ENCODE measurements at places on chromosomes 2 and 18.

DNA sequence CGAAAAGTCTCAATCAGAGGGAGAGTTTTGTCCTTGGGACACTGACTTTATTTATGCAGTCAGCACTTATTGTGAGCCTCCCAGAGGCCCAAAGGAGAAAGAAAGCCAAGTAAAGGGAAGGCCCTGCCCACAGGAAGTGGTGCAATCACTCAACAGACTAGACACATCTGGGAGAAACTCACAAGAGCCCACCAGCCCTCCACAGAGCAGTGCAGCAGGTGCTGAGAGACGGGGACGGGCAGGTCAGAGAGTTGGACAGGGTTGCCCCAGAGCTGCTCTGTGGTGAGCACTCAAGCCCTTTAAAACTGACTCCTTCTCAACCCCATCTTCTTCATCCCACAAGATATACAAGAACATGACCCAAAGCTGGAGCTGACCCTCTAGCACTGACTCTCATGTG is 96.0 kb downstream of the TFCP2L1 start:
- DNase-seq, result no peak

GRCh38 chr2:130850788-130851623 is 14.3 kb downstream of the ARHGEF4 start:
- no peak for DNase-seq

DNA sequence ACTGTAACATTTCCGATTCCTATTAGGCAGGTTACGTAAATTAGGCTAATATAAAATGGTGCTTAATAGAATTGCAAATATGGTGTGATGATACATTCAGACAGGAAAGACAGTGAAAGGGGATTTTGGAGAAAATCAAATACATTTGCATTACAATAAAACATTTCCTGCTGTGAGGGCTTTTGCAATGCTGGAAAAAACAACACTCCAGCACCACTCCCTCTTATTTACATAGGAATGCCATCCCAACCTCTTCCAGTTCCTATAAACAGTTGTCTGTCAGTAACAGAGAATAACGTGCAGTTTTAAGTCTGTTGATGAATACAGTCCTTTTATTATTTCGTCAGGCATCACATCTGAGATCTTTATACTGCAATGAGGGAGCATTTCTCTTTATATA is 298.8 kb upstream of the FANCL start:
- DNase-seq, result no peak

- DNase-seq, result no peak
Measured at GRCh38 chr2:112728378-112729175, 7.8 kb downstream of the NT5DC4 start.

- DNase-seq, result no peak
Measured at GRCh38 chr18:59516356-59517155, 157.5 kb upstream of the LMAN1 start.

DNA sequence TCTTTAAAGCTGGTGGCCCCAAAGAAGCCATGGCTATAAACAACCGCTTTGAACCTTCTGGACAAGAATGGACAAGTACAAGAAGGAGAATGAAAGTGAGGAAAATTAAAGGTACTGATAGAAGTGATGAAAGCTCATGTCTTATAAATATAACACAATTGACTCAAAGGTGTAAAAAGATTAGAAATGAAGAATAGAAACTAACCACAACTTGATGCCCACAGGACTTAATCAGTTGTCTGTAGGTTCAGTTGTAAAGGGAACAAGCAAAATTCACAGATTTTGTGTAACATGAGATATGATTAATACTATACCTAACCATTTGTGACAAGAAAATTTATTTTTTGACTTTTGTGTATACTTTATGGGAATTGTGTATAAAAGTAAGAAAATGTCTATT is 135.7 kb downstream of the NUP35 start:
- no peak for DNase-seq

DNA sequence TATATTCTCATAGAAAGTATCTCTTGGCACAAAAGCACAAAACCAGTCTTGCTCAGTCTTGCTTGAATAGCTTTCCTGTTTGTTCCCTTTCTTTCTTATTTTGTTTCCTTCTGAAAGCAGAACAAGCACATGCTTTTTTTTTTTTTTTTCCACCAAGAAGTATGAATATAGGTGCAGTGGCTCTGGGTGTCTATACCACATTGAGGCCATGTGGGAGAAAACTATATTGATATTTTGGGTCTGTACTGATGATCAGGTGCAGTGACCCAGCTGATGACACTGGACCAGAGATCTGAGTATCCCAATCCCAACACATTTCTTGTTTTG is 28.7 kb downstream of the GEMIN6 start:
- DNase-seq, result no peak

DNA sequence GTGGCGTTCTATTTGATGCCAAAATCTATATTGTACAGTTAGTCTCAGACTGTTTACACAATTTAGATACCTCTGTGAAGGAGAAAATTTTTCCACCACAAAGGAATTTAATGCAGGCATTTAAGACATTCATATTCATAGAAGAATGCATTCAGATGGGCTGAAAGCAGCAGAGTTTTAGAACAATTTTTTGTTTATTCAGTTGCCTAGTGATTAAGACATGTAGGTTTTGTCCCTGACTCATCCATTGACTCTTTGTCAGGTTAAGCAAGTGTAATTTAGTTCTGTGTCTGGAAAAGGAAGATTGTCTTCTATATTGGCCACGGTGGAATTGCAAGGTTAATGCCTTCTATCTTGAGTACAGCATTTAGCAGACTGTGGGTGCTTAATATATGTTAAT is 515.0 kb downstream of the PARD3B start:
- no peak for DNase-seq

GRCh38 chr18:23131693-23132319 is 3.5 kb upstream of the CABLES1 start:
- peak; percentile 44 for DNase-seq

GRCh38 chr2:176581557-176582165 is 312.4 kb downstream of the MTX2 start:
- DNase-seq, result no peak

- no peak for DNase-seq
Measured at GRCh38 chr2:219605607-219605954, 7.9 kb downstream of the STK11IP start.

GRCh38 chr2:88754585-88755320 is 63.3 kb downstream of the RPIA start:
- DNase-seq, result no peak

DNA sequence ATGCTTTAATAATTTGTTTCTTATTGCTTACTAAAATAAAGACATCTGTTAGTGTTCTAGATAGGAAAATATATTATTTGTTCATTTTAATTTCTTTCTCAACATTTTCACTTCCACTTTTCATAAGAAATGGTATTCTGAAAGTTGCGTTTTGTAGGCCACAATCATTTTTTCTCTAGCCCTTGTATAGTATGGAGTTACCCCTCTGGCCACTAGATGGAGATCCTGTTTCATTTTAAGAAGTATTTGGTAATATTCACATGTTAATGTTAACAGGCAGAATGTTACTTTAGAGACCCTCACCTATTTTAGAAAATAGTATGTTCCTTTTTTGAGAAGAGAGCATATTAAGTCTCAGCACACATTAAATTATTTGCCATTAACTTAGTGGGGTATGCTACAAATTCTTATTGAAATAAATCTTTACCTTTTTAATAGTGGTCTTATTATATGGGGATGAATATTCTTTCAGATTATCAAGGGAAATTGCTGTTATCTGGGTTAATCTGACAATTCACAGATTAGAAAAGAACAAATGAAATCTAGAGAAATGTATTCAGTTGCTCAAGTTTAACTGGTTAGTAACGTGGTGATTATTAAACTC is 73.9 kb upstream of the TTC27 start:
- no peak for DNase-seq

DNA sequence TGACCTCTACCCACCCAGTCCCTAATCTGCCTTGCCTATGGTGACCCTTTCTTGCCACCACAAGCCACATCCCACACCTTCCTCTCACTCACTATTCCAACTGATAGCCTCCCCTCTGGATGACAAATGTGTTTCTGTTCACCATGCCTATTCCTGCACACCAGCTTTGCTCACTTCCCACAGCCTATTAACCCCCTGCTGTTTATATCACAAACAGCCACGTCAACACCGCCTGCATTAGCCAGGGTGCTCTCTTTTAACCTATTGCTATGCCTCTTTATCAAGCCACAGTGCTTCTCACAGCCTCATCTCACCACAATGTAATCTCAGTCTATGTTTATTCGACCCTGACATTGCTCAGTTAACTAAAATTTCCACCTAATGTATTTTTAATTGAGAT is 271.8 kb downstream of the SUCLG1 start:
- no peak for DNase-seq

DNA sequence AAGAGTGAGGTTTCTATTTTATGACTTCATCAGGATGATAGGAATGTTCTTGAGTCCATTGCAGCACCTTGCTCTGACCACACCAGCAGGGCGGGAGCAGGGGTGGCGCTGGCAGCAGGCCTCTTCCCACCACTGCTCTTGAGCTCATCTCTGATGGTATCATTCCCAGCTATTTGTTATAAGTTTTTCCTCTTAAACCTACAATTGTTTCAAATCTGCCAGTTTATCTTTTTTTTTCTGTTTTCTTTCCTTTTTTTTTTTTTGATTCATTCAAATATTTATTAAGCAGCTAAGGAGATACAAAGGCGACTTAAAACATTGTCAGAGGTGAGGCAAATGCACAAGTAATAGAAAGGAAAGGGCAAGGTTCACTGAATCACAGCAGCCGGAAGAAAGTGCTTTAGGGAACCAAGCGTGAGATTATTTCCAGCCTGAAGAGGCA is 28.7 kb downstream of the NIFK start:
- no peak for DNase-seq

- no peak for DNase-seq
Measured at GRCh38 chr2:27485496-27485895, 4.0 kb downstream of the IFT172 start.

GRCh38 chr2:105439141-105439540 is 40.3 kb upstream of the FHL2 start:
- DNase-seq, result no peak

DNA sequence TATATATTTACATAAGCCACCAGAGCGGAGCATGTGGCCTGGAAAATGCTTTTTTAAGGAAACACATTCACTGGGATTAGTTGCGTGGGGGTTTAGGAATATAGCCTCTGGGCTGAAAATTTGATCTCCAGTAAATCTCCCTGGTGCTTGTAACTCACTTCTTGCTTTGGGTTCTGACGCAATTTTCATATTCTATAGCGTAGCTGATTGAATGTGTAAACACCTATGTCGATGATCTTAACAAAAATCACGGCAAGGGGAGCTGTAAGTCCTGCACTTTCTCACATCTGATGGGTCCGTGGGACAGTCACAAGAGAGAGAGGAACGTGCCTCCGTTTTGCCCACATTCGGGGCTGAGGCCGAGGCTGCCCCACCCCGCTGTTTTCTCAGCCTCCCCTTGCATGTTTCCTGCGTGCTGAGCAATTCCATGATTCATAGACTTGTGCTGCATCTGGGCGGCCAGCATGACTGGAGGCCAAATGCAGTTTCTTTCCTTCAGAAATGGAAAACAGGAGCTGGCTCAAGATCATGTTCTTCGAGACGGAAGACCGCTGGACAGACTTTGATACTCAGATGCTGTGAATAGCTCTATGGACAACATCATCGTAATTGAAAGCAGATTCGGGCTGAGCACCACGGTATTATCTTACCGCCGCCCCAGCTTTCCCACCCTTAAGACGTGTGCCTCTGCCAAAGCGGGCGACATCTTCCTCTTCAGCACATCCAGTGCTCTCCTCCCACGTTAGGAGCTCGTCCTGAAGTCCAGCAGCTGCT is 109.2 kb downstream of the TMEM18 start:
- DNase-seq, result no peak

GRCh38 chr18:8361941-8362471 is 247.2 kb upstream of the RAB12 start:
- DNase-seq, result no peak

DNA sequence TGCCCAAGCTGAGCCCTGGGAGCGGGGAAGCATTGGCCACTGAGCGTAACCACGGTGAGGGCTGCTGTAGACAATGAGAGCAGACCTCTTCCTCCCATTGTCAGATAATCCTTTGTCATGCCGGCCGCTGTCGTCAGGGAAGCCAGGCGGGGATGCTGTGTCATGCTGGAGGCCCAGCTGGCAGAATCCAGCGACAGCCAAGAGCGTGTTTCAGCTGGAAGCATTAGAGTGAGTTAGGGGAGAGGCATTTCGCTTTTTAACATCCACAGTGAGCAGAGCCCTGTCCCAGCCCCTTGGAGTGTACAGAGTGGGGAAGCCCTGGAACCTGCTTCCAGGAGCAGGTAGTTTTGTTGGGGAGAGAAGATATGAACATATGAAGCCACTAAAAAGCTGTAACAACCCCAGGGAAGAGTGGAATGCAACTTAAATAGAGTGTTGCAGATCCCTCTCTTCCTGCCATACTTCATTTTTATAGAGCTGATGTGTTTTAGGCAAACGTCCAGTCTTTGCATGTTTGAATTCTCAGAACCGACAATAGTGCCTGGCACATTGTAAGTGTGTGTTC is 7.0 kb downstream of the CTIF start:
- DNase-seq, result no peak

DNA sequence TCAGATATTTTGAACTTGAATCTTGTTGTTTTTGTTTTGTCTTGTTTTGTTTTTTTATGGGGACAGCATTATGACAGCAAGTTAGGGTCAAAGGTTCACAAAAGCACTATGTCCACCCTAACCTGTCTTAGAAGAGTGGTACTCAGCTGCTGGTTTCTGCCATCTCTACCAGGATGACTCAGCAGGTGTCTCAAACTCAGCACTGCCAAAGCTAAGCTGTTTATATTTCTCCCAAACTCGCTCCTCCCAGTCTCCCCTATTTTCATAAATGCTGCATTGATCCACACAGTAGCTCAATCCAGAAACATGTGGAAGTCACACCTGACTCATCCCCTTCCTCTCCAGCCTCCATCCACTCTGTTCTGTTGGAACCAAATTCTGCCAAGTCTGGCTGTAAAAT is 134.9 kb downstream of the ZBTB7C start:
- no peak for DNase-seq

- no peak for DNase-seq
Measured at GRCh38 chr2:31097962-31098613, 40.2 kb downstream of the GALNT14 start.

GRCh38 chr18:10841203-10841602 is 308.2 kb downstream of the PIEZO2 start:
- no peak for DNase-seq

GRCh38 chr2:120797421-120798221 is 62.0 kb downstream of the GLI2 start:
- no peak for DNase-seq

- no peak for DNase-seq
Measured at GRCh38 chr2:134482131-134482723, 228.4 kb downstream of the MGAT5 start.

- DNase-seq, result no peak
Measured at GRCh38 chr2:197782126-197782525, 3.0 kb downstream of the BOLL start.
